ENCODE measurements at places on chromosomes 11 and 22.

DNA sequence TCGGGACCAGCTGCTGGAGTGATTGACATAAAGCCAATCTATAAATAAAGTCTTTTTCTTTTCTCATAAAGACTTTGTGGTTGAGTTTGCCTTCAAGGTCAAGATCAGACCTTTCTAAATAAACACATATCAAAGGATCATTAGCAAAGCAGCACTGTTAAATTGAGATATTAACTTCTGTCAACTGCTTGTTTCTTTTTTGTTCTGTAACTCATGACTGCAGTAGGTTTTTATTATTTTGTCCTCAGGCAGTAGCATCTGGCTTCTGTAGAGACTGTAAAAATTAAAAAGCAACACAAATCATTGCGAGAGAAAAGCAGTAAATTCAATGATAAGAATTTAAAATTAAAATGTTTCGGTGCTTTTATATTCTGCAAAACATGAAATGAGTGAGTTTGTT is 77.7 kb upstream of the NNMT start:
- DNase-seq, result no peak

DNA sequence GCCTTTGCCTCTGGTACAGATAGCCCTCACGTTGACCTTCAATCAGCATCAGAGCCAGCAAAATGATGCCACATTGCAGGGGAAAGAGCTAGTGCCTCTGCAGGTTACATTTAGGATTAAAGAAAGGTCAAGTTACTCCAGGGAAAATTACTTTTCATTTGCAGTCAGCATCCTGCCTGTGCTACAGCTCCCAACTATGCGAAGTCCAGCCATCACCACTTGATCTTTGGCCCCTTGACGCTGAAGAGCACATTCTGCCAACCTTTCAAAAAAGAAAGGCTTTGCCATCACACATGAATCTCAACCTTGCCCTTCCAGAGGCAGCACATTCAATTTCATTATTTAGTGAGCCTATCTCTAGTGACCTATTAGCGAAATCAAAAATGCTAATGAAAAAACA is 11.3 kb downstream of the FJX1 start:
- DNase-seq, result no peak

DNA sequence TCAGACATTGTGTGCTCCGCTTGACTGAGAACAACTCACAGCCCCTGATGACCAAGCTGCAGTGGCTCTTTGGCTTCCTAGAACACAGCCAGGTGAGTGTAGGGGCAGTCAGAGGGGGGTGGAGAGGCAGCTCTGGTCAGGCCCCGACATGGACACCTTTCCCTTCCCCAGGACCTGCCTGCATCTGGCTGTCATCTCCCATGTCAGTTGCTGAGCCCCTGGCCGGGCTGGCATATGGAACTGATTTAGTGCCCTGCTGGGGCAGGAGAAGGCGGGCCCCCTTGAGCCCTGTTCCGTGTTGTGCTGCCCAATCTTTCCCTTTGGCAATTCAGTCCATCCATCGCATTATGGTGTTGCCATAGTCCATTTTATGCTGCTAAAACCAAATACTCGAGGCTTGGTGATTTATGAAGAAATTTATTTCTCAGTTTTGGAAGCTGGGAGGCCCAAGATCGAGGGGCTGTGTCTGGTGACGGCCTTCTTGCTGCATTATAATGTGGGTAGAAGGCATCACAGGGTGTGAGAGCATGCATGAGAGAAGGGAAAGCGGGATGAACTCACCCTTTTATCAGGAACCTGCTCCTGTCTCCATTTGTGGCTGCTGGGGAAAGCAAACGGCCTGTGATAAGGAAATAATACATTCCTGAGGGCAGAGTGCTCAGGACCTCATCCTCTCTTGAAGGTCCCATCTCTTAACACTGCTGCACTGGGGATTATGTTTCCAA is 19.0 kb downstream of the USP35 start:
- DNase-seq, result no peak

DNA sequence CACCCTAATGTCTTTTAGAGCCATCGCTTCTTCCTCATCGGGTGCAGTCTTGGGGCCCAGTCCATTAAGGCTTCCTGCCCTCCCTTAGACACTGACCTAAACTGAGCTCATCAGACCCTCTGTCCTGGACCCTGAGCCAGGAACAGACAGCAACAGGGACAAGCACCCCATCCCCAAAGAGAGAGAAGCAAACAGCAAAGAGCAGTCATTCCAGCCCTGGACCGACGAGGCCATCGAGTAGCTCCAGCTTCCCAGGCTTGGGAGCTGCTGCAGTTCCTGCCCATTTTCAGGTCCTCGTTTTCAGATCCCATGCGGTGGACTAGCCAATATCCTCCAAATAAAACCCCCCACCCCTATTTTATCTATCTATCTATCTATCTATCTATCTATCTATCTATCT is 25.8 kb upstream of the CACNG2 start:
- no peak for DNase-seq

GRCh38 chr11:57546869-57547475 is 9.6 kb downstream of the SMTNL1 start:
- DNase-seq, result peak; percentile 73

DNA sequence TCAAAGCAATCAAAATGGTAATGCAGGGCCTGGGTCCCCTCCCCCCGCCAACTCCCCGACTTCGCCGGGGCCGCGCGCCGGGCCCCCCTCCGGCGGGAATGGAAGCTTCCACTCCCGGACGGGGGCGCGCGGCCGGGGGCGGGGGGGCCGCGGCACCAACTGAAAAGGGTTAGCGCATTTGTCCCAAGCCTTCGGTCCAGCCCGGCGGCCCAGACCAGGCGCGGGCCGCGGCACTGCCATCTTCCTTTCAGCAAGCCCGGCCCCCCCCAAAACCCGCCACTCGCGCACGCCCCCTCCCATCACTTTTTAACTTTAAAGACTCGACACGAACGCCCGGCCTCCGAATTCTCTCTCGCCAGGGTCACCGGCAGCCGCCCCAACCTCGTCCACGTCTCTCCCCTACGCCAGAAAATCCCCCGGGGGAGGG is 2.8 kb downstream of the PHF21B start:
- DNase-seq, result no peak

- no peak for DNase-seq
Observed at GRCh38 chr22:44099696-44100095, 75.6 kb downstream of the PARVB start.

GRCh38 chr11:66226101-66226500 is 42.3 kb upstream of the RAB1B start:
- no peak for DNase-seq

- DNase-seq, result no peak
Observed at GRCh38 chr11:69435161-69435986, 46.1 kb upstream of the LINC01488 start.

DNA sequence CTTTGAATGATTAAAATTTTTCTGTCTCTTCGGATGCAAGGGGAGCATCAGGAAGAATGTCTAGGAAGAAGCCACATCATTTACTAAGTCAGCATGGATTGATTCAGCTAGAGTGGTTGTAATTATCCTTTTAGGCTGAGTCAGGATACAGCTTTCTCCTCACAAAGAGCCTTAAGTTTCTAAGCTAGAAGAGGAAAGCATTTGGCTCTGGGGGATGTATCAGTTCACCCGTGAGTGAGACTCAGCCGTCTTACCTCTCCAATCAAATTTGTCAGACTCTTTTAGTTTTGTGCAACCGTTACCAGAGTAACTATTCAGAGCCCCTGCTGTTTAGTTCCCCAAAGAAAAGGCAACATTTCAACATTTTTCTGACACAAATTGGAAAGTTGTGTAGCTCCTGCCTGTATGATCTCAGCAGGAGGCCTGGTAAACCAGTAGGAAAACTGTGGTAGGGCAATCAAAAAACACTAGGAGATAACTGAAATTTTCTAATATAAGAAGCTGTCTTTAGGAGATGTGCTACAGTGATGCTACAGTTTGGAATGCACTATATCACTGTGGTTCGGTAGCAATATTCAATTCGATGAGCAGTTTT is 432.4 kb upstream of the LUZP2 start:
- no peak for DNase-seq

DNA sequence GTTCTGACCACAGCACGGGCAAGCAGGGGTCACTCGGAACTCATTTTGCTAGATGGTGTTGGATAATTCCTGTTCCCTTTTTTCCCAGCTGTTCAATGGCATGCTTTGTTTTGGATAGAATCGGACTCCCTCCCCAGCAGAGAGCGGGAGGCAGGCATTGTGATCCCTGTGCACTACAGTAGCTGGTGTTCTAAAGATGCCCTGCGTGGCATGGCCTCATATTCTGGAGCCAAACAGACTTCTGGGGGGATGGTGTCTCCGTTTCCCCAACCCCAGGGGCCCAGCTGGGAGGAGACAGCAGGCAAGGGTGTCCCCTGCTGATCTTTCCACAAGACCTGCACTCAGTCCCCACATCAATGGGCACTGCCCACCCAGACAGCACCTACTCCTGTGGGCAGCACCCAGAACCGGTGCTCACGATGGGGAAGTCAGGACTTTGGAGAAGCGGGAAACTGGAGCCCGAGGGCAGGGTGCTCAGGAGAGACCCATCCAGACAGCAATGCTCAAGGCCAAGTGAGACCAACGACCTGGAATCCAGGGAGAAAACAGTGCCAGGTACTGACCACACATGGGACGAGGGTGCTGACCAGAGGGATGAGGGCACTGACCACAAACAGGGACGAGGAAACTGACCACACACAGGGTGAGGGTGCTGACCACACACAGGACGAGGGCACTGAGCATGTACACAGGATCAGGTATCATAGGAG is 934.9 kb downstream of the BRD1 start:
- DNase-seq, result no peak

GRCh38 chr11:63767267-63767564 is 1.4 kb downstream of the ZFTA start:
- DNase-seq, result no peak

DNA sequence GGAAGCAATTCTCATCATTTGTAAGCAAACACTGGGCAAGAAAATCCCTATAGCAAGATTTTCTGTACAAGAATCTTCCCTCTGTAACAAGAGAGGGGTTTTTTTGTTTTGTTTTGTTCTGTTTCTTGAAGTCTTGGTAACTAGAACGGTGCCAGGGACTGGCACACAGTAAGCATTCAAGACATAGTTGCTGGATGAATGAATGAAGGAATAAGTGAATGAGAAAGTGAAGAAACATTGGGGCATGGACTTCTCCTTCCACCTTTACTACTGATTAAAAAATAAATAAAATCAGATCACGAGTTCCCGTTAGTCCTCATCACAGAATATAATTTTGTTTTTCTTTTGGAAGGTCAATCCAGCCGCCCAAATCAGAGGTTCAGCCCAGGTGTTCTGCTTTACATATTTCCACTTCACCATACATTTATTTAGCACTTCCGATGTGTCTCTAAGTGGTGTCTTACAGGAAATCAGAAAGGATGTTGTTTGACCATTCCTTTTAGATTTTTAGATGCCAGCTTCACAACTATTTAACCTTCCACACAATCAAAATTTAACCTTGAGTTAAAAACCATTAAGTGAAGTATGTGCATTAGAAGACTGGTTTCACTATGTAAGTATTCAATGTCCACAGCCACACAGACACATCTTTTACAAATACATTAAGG is 281.2 kb downstream of the CADM1 start:
- DNase-seq, result peak; percentile 17

GRCh38 chr11:65887723-65888162 is 528 bp downstream of the FIBP start:
- DNase-seq, result peak; percentile 67

DNA sequence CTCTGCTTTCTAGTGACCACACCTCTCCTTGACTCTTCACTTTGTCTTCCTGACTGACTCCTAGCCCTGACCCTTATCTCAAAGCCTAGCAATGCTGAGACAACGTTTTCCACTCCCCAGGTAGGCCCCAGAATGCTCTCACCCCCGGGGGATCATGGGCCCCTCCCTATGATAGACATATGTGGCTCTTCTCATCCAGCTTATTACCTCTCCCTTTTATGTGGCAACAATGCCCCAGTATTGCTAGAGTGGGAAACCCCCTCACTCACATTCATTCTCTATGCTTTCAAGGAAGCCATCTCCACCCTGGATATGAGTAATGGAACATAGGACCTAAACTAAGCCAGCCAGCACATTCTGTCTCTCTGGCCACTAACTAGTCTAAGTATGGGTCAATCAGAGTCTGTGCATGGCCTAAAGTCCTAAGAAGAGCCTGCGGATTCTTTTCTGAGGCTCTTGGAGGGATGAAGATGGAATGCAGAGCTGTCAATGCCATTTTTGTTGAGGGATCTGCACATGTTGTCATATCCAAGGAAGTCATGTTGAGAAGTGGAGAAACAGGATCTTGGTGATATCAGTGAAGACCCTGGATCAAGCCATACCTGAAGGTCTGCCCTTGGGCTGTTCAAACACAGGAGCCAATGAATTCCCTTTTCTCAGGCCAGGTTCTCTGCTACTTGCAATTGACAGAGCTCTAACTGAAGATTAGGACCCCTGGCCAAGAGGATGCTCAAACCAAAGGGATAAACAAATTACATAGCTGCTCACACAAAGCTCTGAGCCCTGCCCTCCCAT is 79.8 kb upstream of the GRK3 start:
- no peak for DNase-seq

Measured in RPMI8226 (cell line).